Fibroblast of lung (primary cell): ENCODE measurements at places on chromosomes 13 and 19. TPM values are rescaled to one million over a fixed set of nuclear protein-coding genes. Genes with fewer than 3 reads are reported as not detected.
A peak's percentile ranks its signal among the peaks of the same experiment; 100 is the strongest.

DNA sequence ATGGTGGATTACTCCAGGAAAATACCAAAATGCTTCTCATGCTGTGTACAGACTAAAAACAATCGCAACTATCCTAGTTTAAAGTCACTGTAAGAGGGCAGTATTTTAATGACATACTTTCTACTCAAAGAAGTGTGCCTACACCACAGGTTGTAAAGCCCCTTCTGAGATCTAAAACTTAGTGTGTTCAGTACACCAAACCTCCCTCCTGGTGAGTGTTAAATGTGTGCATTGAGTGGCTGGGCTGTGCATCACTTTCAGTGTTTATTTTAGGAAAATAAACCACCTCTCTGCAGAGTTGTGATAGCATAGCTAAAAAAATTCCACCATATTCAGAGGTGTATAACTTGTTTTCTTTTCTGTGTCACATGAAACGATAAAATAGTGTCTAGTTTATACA, 263.7 kb downstream of the DACH1 start:
- DNase-seq: no peak

- DNase-seq: no peak
Measured at GRCh38 chr13:25432691-25433090, 60.9 kb downstream of the ATP8A2 start.

DNA sequence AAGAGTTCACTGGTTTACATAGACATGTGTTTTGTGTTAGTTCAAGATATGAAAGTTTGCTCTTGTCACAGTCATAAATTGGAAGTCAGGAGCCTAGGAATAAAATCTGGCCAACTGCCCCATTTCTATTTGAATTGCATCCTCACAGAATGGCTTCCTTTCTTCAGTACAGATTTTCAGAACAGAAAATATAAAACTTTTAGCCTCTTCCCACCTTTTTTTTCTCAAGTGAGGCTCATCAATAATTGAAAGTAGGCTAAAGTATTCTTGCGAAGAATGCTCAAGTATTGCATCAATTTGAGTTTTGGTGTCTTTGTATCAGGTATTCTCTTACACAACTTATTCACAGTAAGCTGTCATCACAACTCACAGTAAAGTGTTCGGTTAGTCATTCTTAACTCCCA, 802.7 kb downstream of the PCDH9 start:
- DNase-seq: no peak

GRCh38 chr13:98033277-98034247, 80.1 kb downstream of the IPO5 start:
- DNase-seq: peak; percentile 47

- DNase-seq: no peak
Measured at GRCh38 chr13:97234236-97234635, 12.1 kb downstream of the MBNL2 start.

GRCh38 chr19:12687496-12688196, at the start of gene GNG14:
Gene GNG14, plus strand, starts transcription at chr19:12687998. Its CDS starts 51 bp downstream, at chr19:12688049.
- DNase-seq: no peak

DNA sequence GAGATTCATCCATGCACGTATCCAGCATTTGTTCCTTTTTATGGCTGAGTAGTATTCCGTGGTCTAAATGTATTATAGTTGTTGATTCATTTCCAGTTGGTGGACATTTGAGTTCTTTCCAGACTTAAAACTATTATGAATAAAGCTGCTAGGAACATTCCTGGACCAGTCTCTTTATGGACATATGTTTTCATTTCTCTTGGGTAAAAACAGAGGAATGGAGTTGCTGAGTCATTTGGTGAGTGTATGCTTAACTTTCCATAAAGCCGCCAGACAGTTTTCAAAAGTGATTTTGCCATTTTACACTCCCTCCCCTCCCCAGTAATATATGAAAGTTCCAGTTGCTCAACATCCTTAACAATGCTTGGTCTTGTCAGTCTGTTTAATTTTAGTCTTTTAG, 116.4 kb downstream of the TSHZ3 start:
- DNase-seq: peak; percentile 97

- DNase-seq: no peak
Measured at GRCh38 chr19:29761575-29762232, 46.6 kb upstream of the C19orf12 start.

DNA sequence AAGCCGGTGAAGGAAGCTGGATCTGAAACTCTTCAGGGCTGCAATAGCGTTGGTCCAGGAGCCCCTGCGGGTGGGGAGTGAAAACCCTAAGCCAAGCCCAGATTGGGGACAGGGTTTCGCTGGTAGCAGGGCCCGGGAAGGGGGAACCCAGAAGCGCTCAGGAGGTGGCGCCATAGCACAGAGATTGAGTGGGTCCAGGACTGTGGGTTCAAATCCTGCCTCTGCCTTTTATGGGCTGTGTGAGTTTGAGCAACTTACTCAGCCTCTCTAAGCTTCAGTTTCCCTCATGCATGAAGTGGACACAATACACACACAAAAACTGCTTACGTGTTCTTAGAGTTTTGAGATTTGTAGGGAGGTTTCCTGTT, 8.3 kb upstream of the SYCN start:
- DNase-seq: no peak

DNA sequence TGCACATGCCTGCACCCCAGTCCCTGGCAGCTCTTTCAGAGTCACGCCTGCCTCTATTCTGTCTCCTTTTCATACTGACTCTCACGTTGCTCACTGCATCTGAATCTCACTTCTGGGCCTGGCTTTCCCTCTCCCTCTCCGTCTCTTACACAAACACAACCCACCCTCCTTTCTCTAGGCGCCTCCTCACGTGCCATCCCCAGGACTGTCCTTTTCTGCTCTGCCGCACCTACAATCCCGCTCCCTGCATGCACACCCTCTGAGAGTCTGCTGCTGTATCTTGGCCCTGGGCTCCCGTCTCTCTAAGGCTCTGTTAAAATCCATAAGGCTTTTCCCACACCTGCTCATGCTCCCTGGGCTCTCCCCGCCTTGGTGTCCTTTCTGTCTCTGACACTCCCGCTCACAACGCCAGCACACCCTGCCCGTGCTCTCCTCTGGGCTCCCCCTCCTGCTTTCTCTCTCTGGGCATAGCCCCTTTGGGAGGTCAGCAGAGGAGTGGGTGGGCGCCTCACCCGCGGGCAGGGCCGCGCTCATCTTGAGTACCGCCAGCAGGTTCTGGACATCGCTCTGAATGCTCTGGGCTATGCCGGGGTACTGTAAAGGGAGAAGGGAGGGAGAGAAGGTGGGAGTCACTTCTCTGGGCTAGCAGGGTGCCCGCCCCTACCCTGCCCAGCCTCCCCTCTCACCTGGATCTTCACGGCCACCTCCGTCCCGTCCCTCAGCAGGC, 12.7 kb upstream of the NUMBL start:
- DNase-seq: no peak

DNA sequence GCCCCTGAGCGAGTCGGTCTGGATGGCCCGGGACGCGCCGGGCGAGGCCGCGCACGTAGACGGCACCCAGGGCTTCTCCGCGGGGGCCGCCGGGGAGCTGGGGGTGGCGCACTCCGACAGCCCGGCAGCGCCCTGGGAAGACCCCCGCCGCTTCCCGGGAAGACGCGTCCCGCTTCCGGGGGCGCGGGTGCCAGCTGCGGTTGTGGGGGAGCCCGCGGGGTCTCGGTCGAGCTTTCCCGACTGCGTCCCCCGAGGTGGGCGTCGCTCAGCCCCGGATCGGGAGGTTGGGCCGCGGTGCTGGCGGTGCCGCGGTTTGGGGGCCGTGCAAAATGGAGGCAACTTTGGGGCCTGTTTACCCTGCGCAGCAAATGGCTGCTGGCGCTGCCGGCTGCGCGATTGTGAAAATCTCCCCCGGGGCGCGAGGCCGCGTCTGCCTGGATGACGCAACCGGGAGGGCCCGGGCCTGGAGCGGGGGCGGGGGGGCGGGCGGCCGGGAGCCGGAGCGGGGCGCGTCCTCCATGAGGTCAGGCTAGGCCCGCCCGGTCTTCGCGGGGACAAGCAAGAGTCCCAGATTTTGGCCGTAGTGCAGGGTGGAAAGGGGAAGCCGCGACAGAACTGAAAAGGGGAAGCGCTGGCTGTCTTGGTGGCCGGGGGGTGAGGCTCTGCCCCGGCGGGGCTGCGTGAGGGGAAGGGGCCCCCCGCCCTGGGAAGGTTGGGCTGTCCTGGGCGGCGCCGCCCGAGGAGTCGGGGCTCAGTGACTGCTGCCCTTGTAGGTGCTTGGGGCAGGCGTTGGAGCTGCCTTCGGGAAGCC, 11.3 kb downstream of the PEAK3 start:
- DNase-seq: peak; percentile 82

The SIGLEC8 gene
- total RNA-seq: not detected in 2 replicates

The DACH1 gene
- 0.26 and 0.33 TPM in 2 replicates for total RNA-seq

DNA sequence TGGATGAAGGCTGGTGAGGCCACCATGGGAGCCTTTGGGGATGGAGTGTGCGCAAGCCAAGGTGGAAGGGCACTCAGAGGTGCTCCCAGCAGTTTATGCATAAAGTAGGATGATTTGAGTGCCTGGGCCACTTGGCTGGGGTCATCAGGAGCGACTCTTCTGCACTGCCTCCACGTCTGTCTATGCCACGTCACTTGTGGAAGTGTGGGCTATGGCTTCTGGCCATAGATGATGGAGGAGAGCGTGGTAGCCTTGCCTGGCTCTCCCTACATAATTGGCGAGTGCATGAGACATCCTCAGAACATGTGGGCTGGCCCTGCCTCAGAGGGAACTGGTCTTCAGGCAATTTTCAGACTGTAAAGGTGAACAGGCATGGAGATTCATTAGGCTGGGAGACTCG, 182.9 kb downstream of the TEX29 start:
- no peak for DNase-seq

DNA sequence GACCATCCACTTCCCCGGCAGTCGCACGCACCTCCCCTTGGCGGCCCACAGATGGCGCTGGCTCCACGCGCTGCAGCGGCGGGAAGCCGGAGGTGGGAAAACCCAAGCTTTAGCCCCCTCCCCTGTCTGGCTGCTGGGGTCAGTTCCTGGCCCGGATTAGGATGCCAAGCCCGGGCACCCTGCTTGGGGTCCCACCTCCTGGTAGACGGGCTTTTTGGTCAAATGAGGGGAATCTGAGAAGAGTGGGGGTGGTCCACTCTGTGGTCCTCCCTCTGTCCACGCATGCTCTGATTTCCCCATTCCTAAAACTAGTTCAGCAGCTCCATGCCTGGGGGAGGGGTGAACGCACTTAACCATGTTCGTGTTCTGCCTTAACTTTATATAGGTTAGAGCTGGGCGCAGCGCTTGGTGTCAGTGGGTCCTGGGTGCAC, 8.1 kb upstream of the ADGRE2 start:
- DNase-seq: peak; percentile 8

DNA sequence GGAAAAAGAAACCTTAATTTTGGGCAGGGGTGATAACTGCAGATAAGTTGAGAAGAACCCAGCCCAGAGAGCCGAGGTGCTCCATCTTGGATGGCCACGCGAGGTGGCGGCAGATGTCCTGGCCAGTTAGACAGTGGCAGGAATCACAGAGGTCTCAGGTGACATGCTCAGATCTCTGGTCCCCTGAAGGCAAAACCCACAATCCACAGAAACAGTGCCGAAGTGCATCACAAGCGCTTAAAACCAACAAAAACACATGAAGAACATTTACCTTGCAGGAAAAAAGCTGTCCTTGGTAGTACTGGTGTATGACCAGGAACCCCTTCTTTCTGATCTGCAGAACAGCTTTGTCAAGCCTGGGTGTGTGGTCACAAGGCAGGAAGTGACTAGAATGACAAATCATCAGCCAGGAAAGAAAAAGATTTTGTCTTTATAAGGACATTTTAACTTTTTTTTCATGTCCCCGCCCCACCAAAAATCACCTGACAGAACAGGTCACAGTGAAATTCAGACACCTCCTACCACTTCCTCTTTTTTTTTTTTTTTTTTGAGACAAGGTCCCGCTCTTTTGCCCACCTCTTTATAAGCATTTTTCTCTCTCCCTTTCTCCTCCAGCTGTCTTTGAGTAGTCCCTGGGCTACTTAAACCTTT, at the start of gene LCP1:
LCP1 (minus strand) TSS at position 338 of the 651 bp plus-strand sequence. CDS start 22,515 bp downstream, outside the sequence.
- no peak for DNase-seq

DNA sequence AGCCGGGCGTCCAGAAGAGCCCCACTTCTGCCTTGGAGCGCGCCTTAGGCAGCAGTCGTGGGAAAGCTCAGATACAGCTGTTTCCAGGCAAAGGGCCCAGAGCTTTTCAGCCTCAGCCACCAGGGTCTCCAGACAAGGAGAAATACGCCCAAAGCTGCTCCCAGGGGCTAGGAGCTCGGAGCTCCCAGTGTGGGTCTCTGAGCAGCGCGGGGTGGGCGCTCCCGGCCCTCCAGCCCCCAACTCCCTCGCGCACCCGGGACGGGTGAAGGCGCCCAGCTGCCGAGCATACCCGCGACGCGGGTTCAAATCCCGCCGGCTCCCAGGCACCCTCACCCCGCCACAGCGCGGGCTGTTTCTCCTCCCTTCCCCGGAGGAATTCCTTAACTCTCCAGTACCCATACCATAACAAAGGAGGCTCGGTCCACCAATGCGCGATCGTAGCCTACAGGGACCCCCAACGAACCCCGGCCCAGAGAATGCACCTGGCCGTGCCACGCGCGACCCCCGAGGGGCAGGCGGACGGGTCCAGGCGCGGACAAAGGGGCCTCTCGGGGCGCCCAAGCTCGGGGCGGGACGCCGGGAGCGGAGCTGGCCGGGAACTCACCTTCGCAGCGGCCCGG, 507 bp downstream of the COL4A1 start:
- peak; percentile 68 for DNase-seq

DNA sequence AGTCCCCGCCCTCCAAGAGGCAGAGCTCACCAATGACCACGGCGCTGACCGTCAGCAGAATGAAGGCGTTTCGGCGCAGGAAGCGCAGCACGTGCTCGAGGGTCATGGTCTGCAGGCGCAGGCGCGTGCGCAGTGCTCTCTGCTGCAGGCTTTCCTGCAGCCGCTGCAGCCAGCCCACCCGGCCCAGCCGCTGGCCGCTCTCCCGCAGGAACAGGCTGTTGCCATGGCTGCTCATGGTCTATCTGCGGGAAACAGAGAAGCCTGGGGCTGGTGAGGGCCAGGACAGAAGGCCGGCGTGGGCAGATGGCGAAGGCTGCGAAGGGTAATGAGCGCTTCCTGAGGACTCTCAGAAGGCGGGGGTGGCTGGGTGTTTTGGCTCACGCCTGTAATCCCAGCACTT, 7.0 kb downstream of the SLC1A6 start:
- no peak for DNase-seq

The SCGB2B2 gene
- 0.50 TPM in 1 of 2 replicates, not detected in the other for total RNA-seq

- DNase-seq: peak; percentile 100
Measured at GRCh38 chr19:4246767-4247593, at the start of gene YJU2. Gene YJU2, plus strand, starts transcription at chr19:4247080. Its CDS starts 67 bp downstream, at chr19:4247147.

GRCh38 chr19:50686310-50687032, 33.1 kb downstream of the SHANK1 start:
- no peak for DNase-seq

The CCDC194 gene
- total RNA-seq: not detected in 2 replicates

The COX6B2 gene
- total RNA-seq: under 0.01 and 0.17 TPM in 2 replicates

The IGSF23 gene
- 0.26 and 0.33 TPM in 2 replicates for total RNA-seq
